Aorta (tissue), 5 donors: ENCODE measurements at places on chromosomes 4 and X. TPM values are rescaled to one million over a fixed set of nuclear protein-coding genes. Genes with fewer than 3 reads are reported as not detected.

The AVPR2 gene
- polyA plus RNA-seq, result not detected

The EDA gene
- polyA plus RNA-seq, result 2.4 TPM

The GLRA3 gene
- polyA plus RNA-seq, result not detected

The TRIM61 gene
- polyA plus RNA-seq, result 0.50 TPM
